ENCODE measurements at places on chromosomes 3 and 15. TPM values are rescaled to one million over a fixed set of nuclear protein-coding genes. Genes with fewer than 3 reads are reported as not detected.

YEATS2 gene
- 21.4 TPM for total RNA-seq

SLC12A8 gene
- 1.0 TPM for total RNA-seq

RETNLB gene
- total RNA-seq = not detected

EID1 gene
- total RNA-seq = 91.3 TPM

WNT7A gene
- total RNA-seq = not detected

PHLDB2 gene
- 54.3 TPM for total RNA-seq

CPNE9 gene
- 0.52 TPM for total RNA-seq

CCDC191 gene
- 1.6 TPM for total RNA-seq

CCDC54 gene
- total RNA-seq = not detected

HEXA gene
- 49.1 TPM for total RNA-seq

RPL14 gene
- 303 TPM for total RNA-seq

PLIN1 gene
- total RNA-seq = 39.7 TPM

LIPC gene
- total RNA-seq = under 0.01 TPM

CTXN2 gene
- total RNA-seq = not detected

PLSCR1 gene
- total RNA-seq = 12.0 TPM

NOX5 gene
- total RNA-seq = under 0.01 TPM

TMEM40 gene
- under 0.01 TPM for total RNA-seq

EFCC1 gene
- 1.0 TPM for total RNA-seq

ARMC8 gene
- total RNA-seq = 60.5 TPM

GHSR gene
- not detected for total RNA-seq

PLXND1 gene
- 92.4 TPM for total RNA-seq

GATM gene
- total RNA-seq = 309 TPM

LRRC49 gene
- 11.0 TPM for total RNA-seq

PPP4R2 gene
- 49.1 TPM for total RNA-seq

SLC27A2 gene
- under 0.01 TPM for total RNA-seq

CMTM8 gene
- total RNA-seq = not detected

ISL2 gene
- total RNA-seq = not detected

EFL1 gene
- total RNA-seq = 20.9 TPM

GABRR3 gene
- not detected for total RNA-seq

FAM174B gene
- 8.4 TPM for total RNA-seq

GOLGA6L7 gene
- total RNA-seq = not detected

DHX30 gene
- 39.7 TPM for total RNA-seq

TUSC7 gene
- total RNA-seq = not detected

CNTN4 gene
- total RNA-seq = 11.0 TPM

PPP1R2 gene
- 42.8 TPM for total RNA-seq

Data from skeletal muscle tissue (tissue), 5 donors.